ENCODE measurements at places on chromosomes 16 and 17.
A peak's percentile ranks its signal among the peaks of the same experiment; 100 is the strongest.

- DNase-seq: no peak
These were observed 11.3 kb downstream of the YPEL2 start for GRCh38 chr17:59342681-59343131.

DNA sequence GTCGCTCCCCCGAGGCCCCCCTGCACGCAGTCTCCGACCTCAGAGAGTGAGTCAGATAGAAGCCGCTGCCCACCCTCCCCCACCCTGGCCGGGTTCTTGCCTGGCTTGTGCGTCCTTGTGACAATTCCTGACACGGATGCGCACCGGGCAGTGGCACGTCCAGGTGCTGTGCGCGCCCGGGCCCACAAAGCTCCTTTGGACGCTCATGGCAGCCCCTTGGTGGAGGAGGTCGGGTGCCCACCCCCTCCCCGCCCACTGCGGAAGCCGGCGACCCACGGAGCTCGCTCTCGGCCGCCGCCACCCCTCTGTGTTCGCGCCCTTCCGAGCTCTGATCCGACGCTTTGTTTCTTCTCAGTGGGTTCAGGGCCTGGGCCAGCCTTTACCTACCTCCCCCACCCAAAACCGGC, 662 bp upstream of the TUBB3 start:
- no peak for DNase-seq

- DNase-seq: no peak
These were observed 5.4 kb upstream of the EFCAB13 start for GRCh38 chr17:47318197-47318918.

DNA sequence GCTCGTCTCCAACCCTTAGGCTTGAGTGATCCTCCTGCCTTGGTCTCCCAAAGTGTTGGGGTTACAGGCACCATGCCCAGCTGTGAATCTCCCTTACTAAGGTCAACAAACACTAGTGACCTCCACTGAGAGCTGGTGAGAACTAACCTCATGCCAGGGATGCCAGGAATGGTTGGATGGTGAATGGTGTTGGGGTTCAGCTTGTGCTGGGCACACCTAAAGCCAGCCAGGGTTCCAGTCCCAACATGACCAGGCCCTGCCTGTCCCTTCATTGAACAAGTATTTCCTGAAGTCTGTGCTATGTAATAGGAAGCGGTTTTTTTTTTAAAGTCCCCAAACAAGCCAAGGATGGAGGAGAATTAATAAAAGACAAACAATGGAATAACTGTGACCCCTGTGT, 56.0 kb upstream of the TOB1 start:
- no peak for DNase-seq

GRCh38 chr16:86823125-86823524, 244.8 kb downstream of the FOXL1 start:
- DNase-seq: no peak

- DNase-seq: peak; percentile 27
These were observed 491 bp downstream of the IST1 start for GRCh38 chr16:71895679-71896365.

DNA sequence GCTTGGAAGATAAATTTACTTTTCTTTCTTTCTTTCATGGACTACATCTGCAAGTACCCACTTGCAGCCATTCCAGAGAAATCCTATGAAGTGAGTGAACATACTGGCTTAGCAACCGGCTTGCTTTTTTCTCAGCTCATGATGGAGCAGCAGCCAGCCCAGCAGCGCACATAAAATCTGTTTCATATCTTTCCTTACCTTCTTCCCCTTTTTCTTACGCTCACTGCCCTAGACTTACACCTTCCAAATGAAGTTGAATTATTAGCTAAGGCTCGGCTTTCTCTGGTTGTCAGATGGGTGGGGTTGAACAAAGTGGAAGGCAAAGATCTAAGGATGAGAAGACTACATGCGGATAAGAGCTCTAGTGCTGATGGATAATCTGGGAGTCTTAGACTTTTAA, 13.9 kb upstream of the ABCA8 start:
- no peak for DNase-seq

DNA sequence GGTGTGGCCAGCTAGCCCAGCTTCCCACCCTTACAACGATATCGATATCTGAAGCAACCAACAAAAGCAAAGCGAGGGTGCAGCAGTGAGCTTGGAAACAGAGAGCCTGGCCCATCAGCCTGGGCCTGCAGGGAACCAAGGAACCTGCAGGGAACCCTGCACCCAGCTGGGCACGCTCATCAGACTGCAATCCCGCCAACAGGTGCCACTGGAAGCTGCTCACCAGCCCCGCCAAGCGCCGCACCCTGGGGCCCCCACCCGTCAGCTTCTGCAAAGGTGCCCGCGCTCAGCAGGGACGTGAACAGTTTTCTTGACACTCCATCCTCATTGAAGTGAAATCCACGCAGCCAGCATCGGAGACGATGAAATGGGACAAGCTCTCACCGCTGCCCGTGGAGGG, 250.7 kb downstream of the RBFOX3 start:
- DNase-seq: no peak

- DNase-seq: no peak
These were observed 744 bp upstream of the NF1 start for GRCh38 chr17:31093866-31094599.

- no peak for DNase-seq
These were observed 416 bp downstream of the RNF43 start for GRCh38 chr17:58416937-58417299.

DNA sequence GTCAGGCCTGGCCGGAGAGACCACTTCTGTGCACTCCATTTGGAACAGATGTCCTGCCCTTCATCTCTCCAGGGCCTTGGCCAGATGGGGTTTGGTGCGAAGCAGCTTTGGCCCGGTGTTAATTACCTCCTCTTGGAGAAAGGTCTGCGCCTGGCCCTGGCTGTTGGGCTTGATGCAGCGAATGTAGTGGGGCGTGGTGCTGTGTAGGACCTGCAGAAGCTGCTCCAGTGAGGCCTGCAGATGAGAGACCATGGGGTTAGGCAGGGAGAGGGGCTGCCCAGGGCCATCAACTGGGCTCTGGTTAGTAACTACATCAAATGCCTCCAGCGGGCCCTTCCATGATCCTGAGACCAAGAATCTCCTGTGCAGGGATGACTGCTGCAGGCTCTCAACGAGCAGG, 18.7 kb downstream of the ZNHIT3 start:
- DNase-seq: no peak

DNA sequence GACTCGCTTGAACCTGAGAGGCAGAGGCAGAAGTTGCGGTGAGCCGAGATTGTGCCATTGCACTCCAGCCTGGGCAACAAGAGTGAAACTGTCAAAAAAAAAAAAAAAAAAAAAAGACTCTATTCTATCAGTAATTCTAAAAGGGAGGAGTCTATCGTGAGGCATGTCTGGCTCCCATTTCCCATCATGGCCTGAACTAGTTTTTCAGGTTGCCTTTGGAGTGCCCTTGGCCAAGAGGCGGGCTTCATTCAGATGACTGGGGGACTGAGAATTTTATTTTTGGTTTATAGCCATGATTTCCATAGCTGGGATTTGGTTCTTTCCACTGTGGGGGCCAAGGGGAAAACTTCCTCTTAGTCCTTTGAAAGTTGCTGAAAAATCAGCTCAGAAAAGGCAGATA, 3.5 kb upstream of the SNX29 start:
- DNase-seq: no peak

DNA sequence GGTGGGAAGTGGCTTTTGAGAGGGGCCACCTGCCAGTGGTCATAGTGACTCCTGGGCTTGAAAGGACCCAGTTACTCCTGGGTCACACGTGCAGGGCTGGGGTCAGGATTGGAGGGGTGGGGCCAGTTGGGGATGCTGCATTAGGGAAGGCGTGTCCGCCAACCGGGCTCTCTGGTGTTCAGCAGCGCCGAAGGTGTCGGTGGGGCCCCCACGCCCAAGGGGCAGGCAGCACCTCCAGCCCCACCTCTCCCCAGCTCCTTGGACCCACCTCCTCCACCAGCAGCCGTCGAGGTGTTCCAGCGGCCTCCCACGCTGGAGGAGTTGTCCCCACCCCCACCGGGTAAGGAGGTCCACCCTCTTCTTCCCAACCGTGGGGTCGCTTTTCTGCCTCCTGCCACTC, 9.5 kb downstream of the ABI3 start:
- no peak for DNase-seq

DNA sequence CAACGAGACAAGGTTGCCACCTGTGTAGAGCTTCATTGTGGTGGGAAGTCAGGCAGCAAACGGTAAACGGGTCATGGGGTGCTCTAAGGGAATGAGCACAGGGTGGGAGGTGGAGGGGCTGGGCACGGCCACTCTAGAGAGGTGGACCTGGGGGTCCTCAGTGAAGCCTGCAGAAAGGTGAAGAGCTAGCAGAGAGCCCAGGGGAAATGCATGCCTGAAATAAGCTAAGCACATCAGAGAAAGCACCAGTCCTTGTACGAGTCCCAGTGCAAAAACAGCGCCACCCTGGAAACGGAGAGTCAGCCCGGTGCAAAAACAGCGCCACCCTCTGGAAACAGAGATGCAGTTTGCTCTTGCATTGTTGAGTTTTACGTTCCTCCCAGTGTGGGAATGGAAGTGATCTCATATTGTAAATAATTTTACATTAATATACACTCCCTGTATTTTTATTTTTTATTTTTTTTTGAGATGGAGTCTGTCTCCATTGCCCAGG, 65.0 kb downstream of the TBC1D16 start:
- no peak for DNase-seq

DNA sequence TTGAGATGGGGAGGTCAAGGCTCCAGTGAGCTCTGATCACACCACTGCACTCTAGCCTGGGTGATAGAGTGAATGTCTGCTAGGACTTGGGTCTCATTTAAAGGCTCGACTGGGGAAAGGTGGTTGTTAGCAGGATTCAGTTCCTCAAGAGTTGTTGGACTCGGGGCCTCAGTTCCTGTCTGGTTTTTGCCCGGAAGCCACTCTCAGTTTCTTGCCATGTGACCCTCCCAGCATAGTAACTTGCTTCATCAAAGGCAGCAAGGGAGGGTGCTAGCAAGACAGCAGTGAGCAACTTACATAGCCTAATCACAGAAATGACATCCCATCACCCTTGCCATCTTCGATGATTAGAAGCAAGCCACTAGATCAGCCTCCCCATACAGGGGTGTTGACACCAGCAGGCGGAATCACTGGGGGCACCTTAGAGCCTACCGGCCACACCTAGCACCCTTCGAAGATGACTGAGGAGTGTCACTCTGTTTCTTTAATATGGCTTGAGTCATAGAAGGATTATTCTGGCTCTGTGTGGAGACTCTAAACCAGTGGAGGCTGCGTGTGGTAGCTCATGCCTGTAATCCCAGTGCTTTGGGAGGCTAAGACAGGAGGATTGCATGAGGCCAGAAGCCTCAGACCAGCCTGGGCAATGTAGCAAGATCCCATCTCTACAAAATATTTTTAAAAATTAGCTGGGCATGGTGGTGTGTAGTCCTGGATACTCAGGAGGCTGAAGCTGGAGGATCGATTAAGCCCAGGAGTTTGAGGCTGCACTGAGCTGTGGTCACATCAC, 13.2 kb upstream of the SCNN1B start:
- no peak for DNase-seq

- no peak for DNase-seq
These were observed 64.8 kb upstream of the C17orf78 start for GRCh38 chr17:37310940-37311339.

- no peak for DNase-seq
These were observed 15.5 kb upstream of the CUEDC1 start for GRCh38 chr17:57970710-57971109.

DNA sequence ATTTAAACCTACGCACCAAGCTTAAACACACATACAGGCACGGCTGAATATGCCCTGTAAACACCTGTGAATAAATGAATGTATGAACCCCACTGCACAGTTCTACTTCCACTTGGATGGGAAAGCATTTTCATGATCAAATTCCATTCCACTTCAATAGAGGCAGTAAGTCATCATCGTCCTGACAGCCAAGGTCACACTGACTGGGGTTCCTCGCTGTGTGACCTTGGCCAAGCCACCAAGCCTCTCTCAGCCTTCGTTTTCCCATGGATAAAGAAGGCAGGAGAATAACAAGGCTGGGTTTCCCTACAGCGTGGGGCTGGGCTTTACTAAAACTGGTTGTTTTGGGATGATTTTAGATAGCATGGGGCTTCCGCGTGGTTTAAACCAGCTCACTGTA, 82.8 kb downstream of the TBC1D16 start:
- DNase-seq: no peak

Measured in stimulated activated CD4-positive, alpha-beta T cell treated with anti-CD3 and anti-CD28 coated beads, Interleukin-4, amount 100 ng/mL, for 4 hours (primary cell).